Right renal pelvis (tissue), 4 donors: ENCODE measurements at places on chromosomes 5 and 9. TPM values are rescaled to one million over a fixed set of nuclear protein-coding genes. Genes with fewer than 3 reads are reported as not detected.
A peak's percentile ranks its signal among the peaks of the same experiment; 100 is the strongest.

FAXDC2 gene
- 38.2 TPM for polyA plus RNA-seq

PLAA gene
- 48.8 TPM for polyA plus RNA-seq

COL27A1 gene
- polyA plus RNA-seq, result 33.2 TPM

FAF2 gene
- polyA plus RNA-seq, result 50.3 TPM

SAXO1 gene
- polyA plus RNA-seq, result 0.22 TPM

FOXD4L4 gene
- polyA plus RNA-seq, result not detected

PCDHB9 gene
- 4.2 TPM for polyA plus RNA-seq

SLC45A2 gene
- polyA plus RNA-seq, result 0.71 TPM

DNA sequence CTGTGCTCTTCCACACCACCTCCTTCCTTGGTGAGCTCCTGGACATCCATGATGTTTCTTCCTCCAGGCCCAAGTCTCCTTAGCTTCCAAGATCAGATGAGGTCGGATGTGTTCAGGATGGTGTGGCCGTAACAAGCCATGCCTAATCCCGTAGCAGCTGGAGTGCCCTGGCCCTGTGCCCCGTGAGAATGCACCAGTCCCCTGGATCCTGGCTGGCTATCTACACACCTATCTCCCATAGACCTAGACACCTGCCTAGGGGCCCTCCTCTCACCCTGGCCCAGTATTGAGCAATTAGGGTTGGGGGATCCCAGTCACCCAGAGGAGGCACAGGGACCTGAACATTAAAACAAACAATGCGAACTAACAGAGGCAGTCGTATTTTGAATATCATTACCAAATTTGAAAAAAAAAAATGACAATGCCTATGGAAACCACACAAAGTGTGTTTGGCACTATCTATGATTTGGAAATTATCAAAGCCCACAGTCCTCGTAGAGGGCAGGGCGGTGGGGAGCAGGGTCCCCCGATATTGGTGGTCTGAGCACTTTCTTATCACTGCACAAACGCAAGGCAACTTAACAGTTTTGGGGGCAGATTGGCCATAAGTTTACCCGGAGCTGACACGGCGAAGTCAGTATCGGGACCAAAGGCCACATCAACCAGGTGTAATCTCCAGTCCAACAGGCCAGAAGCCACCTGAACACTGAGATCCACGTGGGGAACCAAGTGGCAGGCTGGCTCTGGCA lies 13.2 kb downstream of the ENG start:
- DNase-seq, result no peak

DNA sequence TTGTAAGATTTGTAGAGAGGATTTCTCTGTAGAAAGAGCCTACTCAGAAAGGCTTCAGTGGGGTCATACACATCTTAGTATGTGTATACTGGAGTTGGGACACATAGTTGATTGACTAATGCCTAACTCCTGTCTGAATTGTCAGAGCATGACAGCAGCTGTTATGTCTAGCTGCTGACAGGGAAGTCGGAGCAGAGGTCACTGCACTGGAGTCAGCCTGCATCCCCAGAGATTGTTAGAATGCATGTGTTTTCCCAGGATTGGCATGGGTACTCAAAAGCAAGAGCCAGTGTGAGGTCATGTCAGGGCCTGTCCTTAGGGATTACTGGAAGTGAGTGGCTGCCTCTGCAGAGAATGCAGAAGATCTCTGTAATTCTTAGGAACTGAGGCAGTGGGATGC lies 82.7 kb downstream of the ITGA1 start:
- DNase-seq, result no peak

- DNase-seq, result no peak
These were observed 1040.6 kb upstream of the SEMA6A start for GRCh38 chr5:117615226-117615625.

DNA sequence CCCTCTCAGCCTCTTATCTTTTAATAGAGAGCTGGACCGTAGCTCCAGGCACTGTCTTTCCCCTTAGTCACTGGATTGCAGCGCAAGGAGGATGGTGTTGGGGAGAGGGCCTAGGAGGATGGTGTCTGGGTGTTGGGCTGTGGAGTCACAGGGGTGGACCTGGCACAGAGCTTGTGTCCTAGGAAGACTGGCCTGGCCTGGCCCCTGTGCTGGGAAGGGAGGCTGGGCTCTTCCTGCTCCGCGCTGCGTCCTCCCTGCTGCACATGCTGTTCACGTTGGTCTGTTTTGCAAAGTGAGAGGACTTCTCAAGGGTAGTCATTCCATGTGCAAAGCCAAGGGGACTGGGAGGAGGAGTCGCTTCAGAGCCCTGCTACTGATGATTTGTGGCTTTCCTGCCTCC lies 123.9 kb downstream of the EHMT1 start:
- DNase-seq, result no peak

GRCh38 chr5:102286476-102286875 lies 9.6 kb downstream of the SLCO4C1 start:
- no peak for DNase-seq

GRCh38 chr5:16160706-16161105 lies 18.9 kb downstream of the MARCHF11 start:
- peak; percentile 57 for DNase-seq
